ENCODE measurements at places on chromosomes 16 and 17. TPM values are rescaled to one million over a fixed set of nuclear protein-coding genes. Genes with fewer than 3 reads are reported as not detected.

TBX2 gene
- not detected for total RNA-seq

RAB11FIP4 gene
- 41.9 TPM for total RNA-seq

TVP23C gene
- total RNA-seq: 13.5 TPM

SLC7A6 gene
- 112 TPM for total RNA-seq

TMEM114 gene
- not detected for total RNA-seq

CD300H gene
- not detected for total RNA-seq

RBFOX1 gene
- not detected for total RNA-seq

KLHL10 gene
- total RNA-seq: not detected

CWC25 gene
- total RNA-seq: 27.5 TPM

SHISA9 gene
- not detected for total RNA-seq

CMTM4 gene
- 1.0 TPM for total RNA-seq

CHST6 gene
- not detected for total RNA-seq

MYLK3 gene
- total RNA-seq: not detected

GNGT2 gene
- 13.6 TPM for total RNA-seq

LAT gene
- total RNA-seq: 333 TPM

SLC5A11 gene
- total RNA-seq: not detected

CD2BP2 gene
- 51.3 TPM for total RNA-seq
